ENCODE measurements at places on chromosomes 7 and 10.

DNA sequence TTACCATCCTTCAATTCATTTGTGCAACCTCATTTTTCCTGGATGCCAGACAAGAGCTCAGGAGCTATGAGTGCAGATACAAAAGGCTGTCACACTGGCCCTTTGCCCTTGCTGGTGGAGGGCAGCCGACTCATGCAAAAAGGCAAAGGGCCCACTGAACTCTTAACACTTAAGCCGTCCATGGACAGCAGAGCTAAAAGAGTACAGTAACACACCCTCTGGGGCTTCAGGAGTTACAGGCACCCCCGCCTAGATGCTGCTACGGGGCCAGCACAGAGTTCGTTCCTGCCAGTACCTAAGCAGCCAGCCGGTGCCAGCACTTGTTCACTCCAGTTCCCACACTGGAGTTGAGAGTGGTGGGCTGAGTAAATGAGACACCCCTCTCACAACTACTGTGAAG, 69.9 kb upstream of the MRLN start:
- DNase-seq, result no peak
- peaks cover 20% of the 10 kb centered on the region for H3K4me1 ChIP-seq
- H3K27ac ChIP-seq, result peak overlapping the region; percentile 26
- no peak overlapping the region for H3K4me3 ChIP-seq

- no peaks in the 10 kb centered on the region for H3K36me3 ChIP-seq
- H3K27ac ChIP-seq, result no peak overlapping the region
- no peaks in the 10 kb centered on the region for H3K27me3 ChIP-seq
- peaks cover 10% of the 10 kb centered on the region for H3K4me1 ChIP-seq
- no peak for DNase-seq
These were observed 19.1 kb downstream of the WDR86 start for GRCh38 chr7:151390598-151391357.

GRCh38 chr10:129058664-129059155, 408.3 kb upstream of the MGMT start:
- no peaks in the 10 kb centered on the region for H3K27me3 ChIP-seq
- H3K36me3 ChIP-seq, result no peaks in the 10 kb centered on the region
- no peak overlapping the region for H3K27ac ChIP-seq
- no peak overlapping the region for H3K4me3 ChIP-seq

DNA sequence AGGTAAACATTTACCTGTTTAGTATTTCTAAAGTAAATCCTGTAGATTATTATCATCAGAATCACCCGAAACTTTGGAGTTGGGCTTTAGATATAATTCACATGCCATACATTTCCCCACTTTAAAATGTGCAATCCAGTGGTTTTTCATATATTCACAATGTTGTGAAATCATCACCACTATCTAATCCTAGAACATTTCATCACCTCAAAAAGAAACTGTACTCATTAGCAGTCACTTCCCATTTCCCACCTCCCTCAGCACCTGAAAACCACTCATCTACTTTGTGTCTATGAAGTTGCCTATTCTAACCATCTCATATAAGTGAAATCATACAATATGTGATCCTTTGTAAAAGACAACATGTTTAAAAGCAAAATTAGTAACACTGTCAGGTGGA, 182.6 kb downstream of the FZD1 start:
- H3K36me3 ChIP-seq, result no peaks in the 10 kb centered on the region
- no peak overlapping the region for H3K27ac ChIP-seq
- no peaks in the 10 kb centered on the region for H3K27me3 ChIP-seq
- DNase-seq, result no peak
- H3K4me3 ChIP-seq, result no peak overlapping the region

- H3K27me3 ChIP-seq, result no peaks in the 10 kb centered on the region
- no peaks in the 10 kb centered on the region for H3K36me3 ChIP-seq
- no peak overlapping the region for H3K4me3 ChIP-seq
- no peaks in the 10 kb centered on the region for H3K4me1 ChIP-seq
- no peak for DNase-seq
- H3K27ac ChIP-seq, result no peak overlapping the region
These were observed 27.8 kb upstream of the DMBT1 start for GRCh38 chr10:122532601-122533296.

GRCh38 chr7:66557214-66558200, 71.2 kb upstream of the KCTD7 start:
- no peaks in the 10 kb centered on the region for H3K4me1 ChIP-seq
- peak overlapping the region; percentile 33 for H3K4me3 ChIP-seq
- H3K27ac ChIP-seq, result no peak overlapping the region

DNA sequence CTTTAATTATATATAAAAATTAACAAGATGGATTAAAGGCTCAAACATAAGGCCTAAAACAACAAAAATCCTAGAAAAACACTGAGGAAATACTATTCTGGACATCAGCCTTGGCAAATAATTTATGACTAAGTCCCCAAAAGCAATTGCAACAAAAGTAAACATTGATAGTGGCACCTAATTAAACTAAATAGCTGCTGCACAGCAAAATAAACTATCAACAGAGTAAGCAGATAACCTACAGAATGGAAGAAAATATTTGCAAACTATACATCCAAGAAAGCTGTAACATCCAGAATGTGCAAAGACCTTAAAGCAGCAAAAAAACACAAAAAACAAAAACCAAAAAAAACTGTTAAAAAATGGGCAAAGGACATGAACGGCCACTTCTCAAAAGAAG, 384.0 kb upstream of the SEMA3D start:
- no peak for DNase-seq
- no peak overlapping the region for H3K27ac ChIP-seq
- no peaks in the 10 kb centered on the region for H3K4me1 ChIP-seq

DNA sequence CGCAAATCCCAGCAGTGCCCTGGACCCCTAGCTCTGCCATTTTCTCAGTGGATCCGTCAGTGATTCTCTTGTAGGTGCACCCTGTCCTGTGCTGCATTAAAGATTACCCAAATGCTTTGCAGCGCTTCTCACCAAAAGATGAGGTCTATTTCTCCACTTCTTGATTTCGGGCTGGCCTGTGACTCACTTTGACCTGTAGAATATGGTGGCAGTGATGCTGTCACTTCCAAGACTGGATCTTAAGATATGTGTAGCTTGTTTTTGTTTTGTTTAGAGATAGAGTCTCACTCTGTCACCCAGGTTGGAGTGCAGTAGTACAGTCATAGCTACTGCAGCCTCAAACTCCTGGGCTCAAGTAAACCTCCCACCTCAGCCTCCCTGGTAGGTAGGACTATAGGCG, 37.0 kb upstream of the ZMIZ1 start:
- H3K27me3 ChIP-seq, result no peaks in the 10 kb centered on the region
- H3K36me3 ChIP-seq, result no peaks in the 10 kb centered on the region
- H3K4me3 ChIP-seq, result no peak overlapping the region
- H3K27ac ChIP-seq, result no peak overlapping the region

DNA sequence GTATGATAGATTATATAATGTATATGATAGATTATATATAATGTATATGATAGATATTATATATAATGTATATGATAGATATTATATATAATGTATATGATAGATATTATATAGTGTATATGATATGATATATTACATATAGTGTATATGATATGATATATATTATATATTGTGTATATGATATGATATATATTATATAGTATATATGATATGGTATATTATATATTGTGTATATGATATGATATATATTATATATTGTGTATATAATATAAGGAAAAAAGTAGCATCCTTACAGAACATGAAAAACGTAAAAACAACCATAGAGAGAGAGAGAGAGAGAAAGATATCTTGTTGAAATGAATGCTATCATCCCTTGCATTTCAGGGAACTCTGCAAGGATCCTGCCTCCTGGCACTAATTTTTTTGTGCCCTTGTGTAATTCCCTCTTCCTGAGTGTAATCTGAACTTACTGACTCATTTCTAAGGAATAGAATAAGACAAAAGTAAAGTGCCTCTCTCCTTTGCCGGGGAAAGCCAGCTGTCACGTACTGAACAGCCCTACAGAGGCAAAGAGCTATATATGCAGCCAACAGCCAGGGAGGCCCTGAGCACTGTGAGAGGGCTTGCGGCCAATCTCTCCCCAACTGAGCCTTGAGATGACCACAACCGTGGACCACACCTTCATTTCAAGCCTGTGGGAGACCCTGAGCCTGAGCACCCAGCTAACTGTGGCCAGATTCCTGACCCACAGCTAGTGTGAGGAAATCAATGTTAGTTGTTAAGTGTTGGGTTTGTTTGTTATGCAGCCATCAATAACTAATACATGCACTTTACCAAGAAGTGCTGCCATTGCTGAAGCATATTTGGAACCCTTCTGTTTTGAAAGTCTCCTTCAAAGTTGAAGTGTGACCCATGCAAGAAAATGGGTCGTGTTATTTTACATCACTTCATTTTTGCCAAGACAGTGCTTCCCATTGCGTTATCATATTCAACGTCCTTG, 61.1 kb upstream of the EZH2 start:
- no peaks in the 10 kb centered on the region for H3K36me3 ChIP-seq
- H3K4me1 ChIP-seq, result no peaks in the 10 kb centered on the region
- DNase-seq, result no peak
- no peak overlapping the region for H3K4me3 ChIP-seq

GRCh38 chr7:42967391-42967790, 35.2 kb downstream of the MRPL32 start:
- no peak overlapping the region for H3K4me3 ChIP-seq
- no peaks in the 10 kb centered on the region for H3K27me3 ChIP-seq
- H3K36me3 ChIP-seq, result no peaks in the 10 kb centered on the region
- no peak for DNase-seq
- no peaks in the 10 kb centered on the region for H3K4me1 ChIP-seq

DNA sequence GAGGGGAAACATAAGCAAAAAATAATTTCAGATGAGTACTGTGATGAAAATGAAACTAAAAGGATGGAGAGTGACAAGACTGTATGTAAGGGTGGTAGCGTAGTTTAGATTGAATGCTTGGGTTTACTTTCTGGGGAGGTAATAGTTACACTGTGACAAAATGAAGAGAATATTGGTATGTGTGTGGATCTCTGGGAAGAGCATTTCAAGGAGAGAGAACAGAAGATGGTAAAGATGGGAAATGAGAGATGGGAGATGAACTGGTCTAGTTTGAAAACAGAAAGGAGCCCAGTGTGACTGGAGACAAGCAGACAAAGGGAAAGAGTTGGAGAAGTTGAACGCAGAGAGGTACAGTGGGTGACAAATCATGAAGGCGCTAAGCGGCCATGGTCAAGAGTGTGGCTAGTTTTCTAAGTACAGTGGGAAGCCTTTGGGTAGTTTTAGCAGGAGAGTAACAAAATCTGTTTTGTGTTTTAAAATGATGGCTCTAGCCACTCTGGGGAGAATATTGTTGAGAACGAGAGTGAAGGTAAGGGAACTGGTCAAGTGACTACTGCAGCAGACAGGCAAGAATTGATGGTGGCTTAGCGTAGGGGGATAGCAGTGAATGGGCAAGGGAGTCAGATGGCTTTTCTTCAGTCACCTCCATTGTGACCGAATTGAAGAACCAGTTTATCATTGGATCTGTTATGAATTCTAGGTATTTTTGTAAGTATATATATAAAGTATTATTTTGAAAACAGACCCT, 22.6 kb downstream of the PALS2 start:
- no peak overlapping the region for H3K4me3 ChIP-seq
- DNase-seq, result no peak
- no peaks in the 10 kb centered on the region for H3K36me3 ChIP-seq
- no peaks in the 10 kb centered on the region for H3K4me1 ChIP-seq
- no peaks in the 10 kb centered on the region for H3K27me3 ChIP-seq

DNA sequence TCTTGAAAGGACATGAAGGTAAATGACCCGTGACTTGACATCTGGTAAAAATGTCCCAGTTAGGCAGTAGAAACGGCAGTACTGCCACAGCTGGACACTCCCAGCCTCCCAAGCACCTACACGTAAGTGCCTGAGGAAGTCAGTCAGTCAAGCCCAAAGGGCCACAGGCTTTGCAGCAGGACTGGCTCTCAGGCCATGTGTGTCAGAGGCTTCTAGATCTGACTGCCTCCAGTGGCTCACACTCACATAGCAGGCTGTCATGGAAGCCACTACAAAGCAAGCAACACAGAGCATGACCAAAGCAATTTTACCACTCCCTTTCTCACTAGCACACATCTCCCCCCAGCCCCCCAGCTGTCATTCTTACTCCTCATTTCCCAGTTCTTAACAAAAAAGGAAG, 17.8 kb upstream of the CCNJ start:
- H3K27ac ChIP-seq, result no peak overlapping the region
- no peaks in the 10 kb centered on the region for H3K27me3 ChIP-seq
- no peaks in the 10 kb centered on the region for H3K36me3 ChIP-seq
- H3K4me3 ChIP-seq, result no peak overlapping the region
- DNase-seq, result no peak
- no peaks in the 10 kb centered on the region for H3K4me1 ChIP-seq

DNA sequence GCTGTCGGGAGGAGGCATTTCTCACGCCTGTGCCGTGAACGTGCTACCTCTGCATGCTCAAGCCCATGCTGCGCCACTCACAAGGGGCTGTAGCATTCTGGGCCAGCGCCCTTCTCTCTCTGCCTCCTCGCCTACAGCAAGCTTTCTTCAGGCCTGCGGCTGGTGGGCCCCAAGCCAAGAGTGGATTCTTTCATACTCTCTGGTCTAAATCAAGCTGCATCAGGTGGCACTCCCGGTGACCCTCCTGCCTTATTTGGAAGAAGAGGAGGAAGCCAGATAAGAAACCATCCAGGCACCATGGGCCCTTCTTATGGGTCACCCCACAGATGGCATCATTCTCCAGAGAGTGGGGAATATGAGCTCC, 86.7 kb upstream of the DUSP5 start:
- H3K36me3 ChIP-seq, result no peaks in the 10 kb centered on the region
- no peak overlapping the region for H3K4me3 ChIP-seq
- H3K4me1 ChIP-seq, result no peaks in the 10 kb centered on the region
- H3K27me3 ChIP-seq, result no peaks in the 10 kb centered on the region
- no peak for DNase-seq

- no peaks in the 10 kb centered on the region for H3K27me3 ChIP-seq
- H3K4me1 ChIP-seq, result no peaks in the 10 kb centered on the region
- H3K27ac ChIP-seq, result no peak overlapping the region
- H3K4me3 ChIP-seq, result no peak overlapping the region
- no peaks in the 10 kb centered on the region for H3K36me3 ChIP-seq
- no peak for DNase-seq
These were observed 5.1 kb downstream of the NME8 start for GRCh38 chr7:37853468-37853867.

DNA sequence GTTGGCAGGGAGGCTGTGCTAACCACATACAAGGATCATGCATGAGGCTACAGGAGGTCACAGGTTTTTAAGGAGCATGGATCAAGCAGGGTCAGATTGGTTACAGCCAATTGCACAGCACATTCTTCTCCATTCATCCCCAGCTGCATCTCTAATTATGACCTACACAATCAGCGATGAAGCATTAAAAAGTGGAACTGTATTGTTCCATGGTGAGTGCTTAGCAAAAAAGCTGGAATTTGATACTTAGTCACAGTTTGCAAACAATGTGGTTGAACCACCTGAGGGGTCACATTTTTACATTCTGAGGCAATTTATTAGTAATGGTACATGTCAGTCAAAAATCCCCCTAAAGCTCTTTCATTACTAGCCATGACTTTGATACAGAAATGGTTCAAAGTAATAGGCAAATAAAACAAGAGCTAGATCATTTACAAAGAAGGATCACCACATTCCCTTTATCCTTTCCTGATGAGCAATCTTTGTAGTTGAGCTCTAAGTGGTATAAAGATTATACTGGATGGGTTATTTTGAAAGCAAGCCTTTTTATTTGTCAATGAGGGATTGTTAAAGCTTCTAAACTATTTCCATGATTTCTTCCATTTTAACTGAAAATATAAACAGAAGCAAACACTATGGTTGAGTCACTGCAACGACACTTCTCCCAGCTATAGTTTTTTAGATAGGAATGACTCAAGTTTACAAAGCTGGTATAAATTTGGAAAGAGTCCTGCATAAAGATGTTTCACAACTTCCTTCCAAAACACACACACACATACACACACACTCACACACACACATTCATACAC, 217.8 kb upstream of the SEMA3A start:
- no peak for DNase-seq
- no peaks in the 10 kb centered on the region for H3K36me3 ChIP-seq
- no peak overlapping the region for H3K4me3 ChIP-seq
